ENCODE measurements at places on chromosomes 16 and 17. TPM values are rescaled to one million over a fixed set of nuclear protein-coding genes. Genes with fewer than 3 reads are reported as not detected.
A peak's percentile ranks its signal among the peaks of the same experiment; 100 is the strongest.

DNA sequence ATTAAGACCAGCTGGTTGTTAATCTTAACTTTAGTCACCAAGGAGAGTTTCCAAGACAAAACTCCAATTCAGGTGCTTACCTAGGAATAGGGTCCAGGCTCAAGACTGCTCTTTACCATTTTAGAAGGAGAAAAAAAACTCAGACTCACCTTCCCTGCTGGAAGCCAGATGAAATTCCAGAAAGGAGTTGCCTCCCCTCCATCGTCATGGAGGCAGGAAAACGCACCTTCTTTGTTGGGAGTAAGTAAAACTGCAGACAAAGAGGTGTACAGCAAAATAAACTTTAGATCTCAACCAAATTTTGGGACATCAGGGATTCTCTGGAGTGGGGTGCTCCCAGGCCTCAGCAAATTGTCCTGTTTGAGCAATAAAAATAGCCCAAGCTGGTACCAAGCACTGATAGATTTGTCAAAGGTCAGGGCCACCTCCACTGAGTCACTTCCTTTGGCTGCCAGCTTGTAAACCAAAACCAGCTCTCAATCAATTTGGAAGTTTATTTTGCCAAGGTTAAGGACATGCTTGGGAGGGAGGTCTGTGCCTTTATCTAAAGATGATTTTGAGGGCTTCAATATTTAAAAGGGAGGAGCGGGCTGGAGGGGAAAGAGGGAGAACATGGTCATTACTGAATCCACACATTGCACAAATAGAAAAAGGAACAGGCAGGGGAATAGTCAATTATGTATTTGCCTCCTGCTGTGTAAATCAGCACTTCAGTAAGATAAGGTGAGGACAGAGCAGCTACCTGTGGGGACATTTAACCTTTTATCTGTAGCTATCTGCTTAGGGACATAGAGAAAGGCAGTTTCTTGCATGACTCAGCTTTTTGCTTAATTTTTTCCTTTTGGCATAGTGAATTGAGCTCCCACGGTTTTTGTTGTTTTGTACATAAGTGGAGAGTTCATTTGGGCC, 1.5 kb upstream of the ALDH3A2 start:
- peak; percentile 49 for DNase-seq

GRCh38 chr16:77925531-77925930, 96.8 kb upstream of the CLEC3A start:
- no peak for DNase-seq

DNA sequence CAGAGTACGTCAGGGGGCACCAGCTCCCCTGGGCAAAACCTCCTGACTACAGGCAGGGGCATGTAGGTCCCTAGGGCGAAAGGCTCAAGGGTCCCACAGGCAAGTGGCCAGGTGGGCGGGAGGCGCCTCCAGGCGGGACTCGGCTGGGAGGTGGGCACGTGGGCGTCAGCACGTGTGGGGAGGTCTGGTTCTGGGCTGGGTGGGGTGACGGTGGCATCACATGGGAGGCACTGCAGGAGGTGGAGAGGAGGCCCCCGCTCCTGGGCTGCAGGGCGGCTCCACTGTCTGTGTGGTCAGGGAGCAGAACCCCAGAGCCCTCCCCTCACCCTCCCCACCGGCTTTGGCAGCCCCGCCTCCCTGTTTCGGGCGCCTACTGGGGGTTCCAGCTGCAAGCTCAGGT, 52.7 kb downstream of the ACTG1 start:
- DNase-seq, result no peak

DNA sequence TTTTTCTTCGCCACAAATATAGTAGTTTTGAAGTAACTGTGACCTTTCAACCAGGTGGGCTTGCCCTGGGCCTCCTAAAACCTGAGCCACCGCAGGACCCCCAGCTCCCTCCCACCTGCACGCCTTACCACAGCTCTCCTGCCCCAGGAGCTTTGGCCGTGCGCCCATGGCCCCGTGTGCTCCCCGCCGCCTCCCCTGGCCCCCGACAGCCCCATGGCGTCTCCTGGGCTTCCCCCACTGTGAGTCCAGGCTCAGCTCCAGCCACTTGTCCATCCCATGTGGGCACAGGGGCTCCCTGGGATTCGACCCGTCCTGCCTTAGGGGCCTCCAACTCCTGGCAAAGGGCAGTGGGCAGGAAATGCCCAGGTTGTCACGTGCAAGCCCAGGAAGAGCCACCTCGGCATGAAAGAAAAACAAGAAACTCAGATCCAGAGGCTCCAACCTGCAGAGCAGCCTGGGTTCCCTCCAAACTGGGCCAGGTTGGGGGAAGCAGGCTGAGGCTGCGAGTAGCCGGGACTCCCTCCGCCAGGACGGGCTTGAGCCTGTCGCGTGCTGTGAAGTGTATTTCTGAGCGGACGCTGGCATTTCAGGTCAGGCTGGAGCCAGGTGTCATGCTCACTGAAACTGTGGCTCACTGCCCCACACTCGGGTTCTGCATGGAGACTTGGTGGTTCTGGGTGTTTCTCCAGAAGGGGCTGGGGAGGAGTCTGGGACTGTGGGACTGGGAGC, 5.8 kb downstream of the LGALS3BP start:
- no peak for DNase-seq

GRCh38 chr17:54888981-54889380, 11.7 kb upstream of the TOM1L1 start:
- DNase-seq, result no peak

GRCh38 chr16:67311607-67312488, 14.7 kb downstream of the KCTD19 start:
- peak; percentile 16 for DNase-seq

- DNase-seq, result no peak
These were observed 12.1 kb upstream of the ZFHX3 start for GRCh38 chr16:73059779-73060615.

- peak; percentile 59 for DNase-seq
These were observed 150.1 kb downstream of the SHISA6 start for GRCh38 chr17:11391134-11391533.

- no peak for DNase-seq
These were observed 53.2 kb upstream of the MRTFB start for GRCh38 chr16:14017886-14018285.

DNA sequence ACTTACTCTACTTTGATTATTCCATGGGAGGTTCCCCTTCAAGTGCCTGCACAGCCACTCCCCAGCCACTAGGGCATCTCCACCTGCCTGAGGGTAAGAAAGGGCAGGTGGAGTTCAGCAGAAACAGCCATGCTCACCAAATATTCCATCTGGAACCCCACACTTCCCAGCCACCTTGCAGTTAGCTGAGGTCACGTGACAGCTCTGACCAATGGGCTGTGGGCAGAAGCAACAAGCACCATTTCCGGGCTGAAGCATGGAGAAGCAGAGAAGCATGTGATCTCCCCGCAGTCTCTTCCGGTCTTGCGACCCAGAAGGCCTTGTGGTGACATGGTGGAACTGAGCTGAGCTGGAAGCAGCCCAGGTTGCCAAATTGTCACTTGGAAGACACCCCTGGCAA, 108.6 kb downstream of the CCT6B start:
- no peak for DNase-seq

- DNase-seq, result no peak
These were observed 116.5 kb upstream of the GOT2 start for GRCh38 chr16:58850678-58851020.

DNA sequence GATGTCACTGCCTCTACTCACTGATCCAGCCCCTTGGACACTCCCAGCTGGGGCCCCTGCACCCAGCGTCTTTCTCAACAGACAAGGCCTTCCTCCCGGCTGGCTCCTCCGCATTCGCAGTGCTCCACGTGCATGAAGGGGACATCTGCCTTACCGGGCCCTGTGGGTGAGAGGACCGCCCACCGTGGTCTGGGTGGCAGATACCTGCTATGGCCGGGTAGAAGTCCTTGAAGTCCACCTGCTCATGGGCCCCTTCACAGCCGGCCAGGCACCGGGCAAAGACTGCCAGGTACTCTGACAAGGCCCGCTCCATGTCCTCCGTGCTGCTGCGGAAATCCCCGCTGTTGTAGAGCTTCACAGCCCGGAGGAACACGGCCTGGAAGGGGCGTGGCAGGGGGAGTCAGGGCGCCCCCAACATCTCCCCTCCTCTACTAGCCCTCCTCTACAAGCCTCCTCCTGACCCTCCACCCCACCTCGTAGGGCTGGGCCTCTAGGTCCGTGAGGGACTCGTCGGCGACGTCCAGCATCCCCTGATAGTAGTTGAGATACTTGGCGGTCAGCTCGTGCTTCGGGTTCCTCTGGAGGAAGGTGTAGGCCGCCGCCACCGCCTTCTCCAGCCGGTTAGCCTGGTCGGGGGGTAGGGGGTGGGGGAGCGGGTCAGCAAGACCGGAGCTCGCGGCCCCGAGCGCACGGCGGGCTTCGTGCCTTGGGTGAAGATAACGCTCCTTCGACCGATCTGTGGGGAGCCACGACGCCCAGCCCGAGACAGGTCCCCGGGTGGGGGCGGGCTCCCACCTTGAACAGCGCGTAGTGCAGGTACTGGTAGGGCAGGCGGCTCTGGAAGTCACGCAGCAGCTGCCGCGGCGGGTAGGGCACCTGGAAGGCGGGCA, 845 bp downstream of the P3H4 start:
- DNase-seq, result peak; percentile 33

Gene BCL6B
- total RNA-seq, result 1.6 TPM

Gene BCO1
- not detected for total RNA-seq

Gene OR3A3
- total RNA-seq, result not detected

Gene CCL8
- not detected for total RNA-seq

Measured in body of pancreas (tissue), 4 donors.